ENCODE measurements at places on chromosomes 6 and 20.

GRCh38 chr6:73078333-73078862 lies 146.9 kb downstream of the KHDC1L start:
- DNase-seq = no peak

DNA sequence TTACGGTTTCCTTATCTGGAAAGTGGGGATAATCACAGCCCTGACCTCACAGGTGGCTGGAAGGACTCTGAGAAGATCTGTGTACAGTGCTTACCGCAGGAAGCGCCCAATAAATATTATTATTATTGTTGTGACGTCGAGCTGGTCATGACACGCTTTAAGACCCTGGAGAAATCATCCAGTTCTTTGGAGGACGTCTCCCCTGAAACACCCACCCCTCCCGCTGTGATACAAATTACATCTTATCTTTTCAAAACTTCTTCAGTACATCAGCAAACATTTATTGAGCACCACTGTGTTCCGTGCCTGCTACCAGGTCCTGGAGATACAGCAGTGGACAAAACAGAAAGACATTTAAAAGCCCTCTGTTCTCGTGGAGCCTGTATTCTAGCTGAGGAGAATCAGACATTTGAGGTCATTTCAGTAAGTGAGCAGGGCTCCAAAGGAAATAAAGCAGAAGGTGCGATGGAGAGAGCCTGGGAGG lies 118.7 kb downstream of the CEBPB start:
- no peak for DNase-seq

DNA sequence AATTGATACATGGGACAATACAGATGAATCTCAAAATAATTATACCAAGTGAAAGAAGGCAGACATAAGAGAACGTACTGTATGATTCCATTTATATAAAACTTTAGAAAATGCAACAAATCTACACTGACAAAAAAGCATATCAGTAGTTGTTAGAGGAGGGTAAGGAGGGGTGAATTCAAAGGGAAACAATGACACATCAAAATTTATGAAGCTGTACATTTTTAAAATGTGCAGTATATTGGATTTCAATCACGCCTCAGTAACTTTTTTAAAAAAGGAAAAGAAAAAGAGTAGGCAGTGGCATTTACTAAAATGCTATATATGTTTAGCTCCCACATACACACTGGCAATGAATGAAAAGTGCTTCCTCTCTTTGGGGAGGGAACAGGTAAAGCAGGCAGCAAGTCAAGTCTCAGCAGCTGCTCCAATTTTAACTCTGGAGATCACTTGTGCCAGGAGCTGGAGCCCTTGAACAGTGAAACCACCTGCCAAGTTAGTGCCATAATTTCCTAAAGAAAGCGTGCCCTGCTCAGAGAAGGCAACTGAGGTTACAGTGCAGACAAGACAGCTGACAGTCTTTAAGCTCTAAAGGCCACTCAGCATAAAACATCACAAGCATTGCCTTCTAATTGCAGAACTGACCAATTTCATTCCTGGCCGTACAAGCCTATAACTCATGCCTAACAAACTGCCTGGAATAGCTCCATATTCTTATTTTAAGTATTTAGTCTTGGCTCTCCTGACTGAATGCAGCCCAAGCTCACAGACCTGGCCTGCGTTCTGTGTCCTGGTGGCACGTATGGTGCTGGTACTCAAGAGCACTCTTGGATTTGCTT lies 10.9 kb downstream of the FKBP1A start:
- DNase-seq = peak; percentile 70

GRCh38 chr6:25175196-25175595 lies 104.0 kb upstream of the CARMIL1 start:
- no peak for DNase-seq

DNA sequence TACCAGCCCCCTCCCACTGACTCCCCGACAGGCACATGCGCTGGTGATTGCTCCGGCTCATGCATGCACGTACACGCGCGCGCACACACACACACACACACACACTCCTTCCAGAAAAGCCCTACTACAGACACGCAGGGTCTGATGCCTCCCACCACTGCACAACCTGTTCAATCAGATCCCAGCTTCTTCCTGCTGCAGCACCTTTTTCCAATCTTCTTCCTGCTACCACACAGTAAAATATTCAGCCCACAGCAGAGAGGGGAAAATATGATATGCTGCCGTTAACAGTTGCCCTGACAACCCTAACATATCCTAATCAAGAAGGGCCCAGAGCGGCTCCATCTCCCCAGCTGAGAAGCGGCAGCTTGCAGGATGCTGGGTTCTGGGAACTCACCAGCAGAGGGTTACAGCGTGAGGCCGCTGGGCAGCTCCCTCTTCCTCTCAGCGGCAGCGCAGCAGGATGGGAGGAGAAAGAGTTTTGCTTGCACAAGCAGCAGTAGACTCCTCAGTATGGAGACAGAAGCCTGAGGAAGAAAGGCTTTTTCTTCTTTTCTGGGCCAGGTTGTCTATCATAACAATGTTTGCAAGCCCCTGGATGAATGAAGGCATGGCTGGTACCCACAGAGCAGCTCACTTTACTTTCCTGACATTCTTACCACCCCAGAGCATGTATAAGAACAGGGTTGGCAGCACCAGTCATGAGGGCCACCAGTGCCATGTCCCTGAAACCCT lies 23.9 kb downstream of the MAP7 start:
- no peak for DNase-seq

GRCh38 chr6:63236398-63236817 lies 25.1 kb downstream of the FKBP1C start:
- DNase-seq = no peak

DNA sequence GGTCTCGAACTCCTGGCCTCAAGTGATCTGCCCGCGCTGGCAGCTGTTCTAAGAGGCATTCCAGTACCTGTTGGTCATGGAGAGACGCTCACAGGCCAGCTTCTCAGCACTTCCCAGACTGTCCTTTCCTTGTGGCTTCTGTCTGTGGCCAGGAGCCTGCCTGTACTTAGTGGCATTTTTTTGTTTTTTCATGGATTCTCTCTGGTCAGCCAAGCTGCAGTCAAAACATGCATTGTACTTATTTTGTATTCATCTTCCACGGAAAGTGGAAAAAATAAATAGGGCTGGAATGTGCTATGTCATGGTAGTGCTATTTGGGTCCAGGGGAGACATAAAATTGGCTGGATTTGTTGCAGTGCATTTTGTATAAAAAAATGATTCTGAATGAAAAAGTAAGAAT lies 29.1 kb downstream of the ZDHHC14 start:
- no peak for DNase-seq

DNA sequence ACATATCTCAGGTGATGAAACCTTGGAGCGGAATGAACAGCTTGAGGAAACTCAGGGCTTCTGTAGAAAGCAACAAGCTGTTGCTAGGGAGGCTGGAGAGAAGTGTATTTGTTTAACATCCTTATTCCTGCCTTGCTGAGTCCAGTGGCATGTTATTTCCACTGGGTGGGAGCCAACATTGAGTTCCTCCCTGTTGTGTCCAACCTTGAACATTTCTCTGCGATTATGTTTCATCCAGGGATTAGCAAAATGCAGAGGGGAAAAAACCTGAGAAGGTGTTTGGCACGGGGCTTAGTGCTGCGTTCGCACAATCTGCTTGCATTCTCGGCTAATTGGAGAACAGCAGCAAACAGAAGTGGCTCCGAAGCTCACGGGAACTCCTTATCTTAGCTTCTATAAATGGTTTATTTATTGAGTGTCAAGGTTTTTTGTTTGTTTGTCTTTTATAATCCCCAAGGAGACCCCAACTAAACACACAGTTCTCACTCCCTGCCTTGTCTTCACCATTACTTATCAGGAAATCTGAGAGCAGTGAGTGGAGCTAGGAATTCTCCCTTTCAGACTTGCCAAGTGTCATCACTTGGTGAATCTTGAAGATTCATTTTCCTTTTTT lies 412.8 kb downstream of the CDC5L start:
- DNase-seq = peak; percentile 58

DNA sequence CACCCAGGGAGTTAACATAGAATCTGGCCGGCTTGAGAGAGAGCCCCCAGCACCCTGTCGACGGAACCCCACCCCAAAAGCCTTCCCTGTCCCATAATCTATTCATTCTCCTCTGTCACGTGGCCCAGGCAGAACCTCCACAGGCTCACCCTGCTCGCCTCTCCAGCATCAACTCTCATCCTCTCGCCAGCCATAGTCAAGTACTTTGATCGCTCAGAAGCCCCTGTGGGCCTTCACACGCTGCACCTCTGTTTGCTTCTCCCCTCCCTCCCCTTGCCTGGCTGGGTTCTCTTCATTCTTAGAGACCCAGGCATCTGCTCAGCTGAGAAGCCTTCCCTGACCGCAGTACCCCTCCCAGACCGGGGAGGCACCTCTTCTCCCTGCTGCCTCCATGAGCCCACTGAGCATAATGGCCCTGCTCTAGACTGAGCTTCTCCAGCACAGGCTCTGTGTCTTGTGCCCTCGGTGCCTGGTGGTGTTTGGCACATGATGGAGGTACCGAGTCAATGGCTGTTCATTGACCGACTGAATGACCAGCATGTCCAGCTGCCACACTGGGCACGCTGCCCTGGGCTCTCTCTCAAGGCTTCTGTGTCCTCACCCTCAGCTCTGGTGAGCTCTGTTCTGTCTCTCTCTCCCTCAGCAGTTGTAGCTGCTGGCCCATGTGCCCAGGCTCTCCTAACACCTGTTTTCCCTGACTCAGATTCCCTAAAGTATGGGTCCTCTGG lies 33.7 kb downstream of the PKIG start:
- no peak for DNase-seq

DNA sequence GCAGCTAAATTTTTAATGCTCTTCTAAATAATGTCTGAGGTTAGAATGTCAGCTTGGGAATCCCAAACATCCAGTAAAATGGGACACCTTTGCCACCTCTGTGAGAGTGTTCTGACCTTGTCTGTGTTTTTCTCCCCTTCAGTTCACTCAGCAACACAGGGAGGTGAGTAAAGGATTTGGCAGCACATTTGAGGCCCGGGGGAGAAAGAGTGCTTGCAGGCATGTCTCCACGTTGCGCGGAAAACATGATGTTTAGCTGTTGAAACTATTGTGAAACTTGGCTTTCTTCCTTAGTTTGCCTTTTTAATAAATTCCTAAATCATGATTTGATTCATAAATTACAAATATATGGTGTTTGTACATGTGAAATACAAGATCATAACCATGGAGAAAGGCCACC lies 707.8 kb upstream of the FLRT3 start:
- DNase-seq = no peak

- no peak for DNase-seq
These were observed 30.4 kb downstream of the GPLD1 start for GRCh38 chr6:24458941-24459340.

- no peak for DNase-seq
These were observed 159.7 kb downstream of the RNASET2 start for GRCh38 chr6:166796610-166797009.

DNA sequence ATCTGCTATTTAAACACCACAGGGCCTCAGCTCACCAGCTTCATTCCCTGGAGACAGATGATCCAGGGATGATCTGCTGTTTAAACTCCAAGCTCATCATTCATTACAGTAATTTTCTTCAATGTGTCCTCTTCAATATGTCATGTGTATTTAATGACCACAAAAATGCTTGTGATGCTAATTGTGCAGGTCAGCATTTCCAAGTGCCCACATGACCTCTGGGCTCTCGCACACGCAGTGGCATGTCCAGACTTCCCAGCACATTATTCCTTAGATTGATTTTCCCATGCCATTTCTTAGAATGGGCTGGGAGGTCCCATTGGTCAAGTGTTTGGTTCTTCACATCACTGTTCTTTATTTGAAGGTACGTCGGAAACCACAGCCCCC lies 434.4 kb downstream of the HAO1 start:
- DNase-seq = no peak

GRCh38 chr6:48135323-48136084 lies 24.5 kb upstream of the PTCHD4 start:
- no peak for DNase-seq

All from NCI-H1105 treated with DMSO at 0.1 percent for 48 hours (cell line).